ENCODE measurements at places on chromosomes 1 and 21.

GRCh38 chr1:89298461-89298860 lies 25.8 kb upstream of the GBP5 start:
- no peak overlapping the region for H3K4me3 ChIP-seq
- H3K36me3 ChIP-seq, result no peaks in the 10 kb centered on the region
- H3K4me1 ChIP-seq, result no peaks in the 10 kb centered on the region
- H3K27ac ChIP-seq, result no peak overlapping the region
- no peak for DNase-seq

GRCh38 chr1:1307261-1307922 lies 338 bp downstream of the ACAP3 start:
- H3K36me3 ChIP-seq, result no peaks in the 10 kb centered on the region
- H3K4me3 ChIP-seq, result peak overlapping the region; percentile 68
- H3K4me1 ChIP-seq, result peaks cover 32% of the 10 kb centered on the region
- no peaks in the 10 kb centered on the region for H3K27me3 ChIP-seq
- H3K27ac ChIP-seq, result peak overlapping the region; percentile 67
- DNase-seq, result peak; percentile 68

- no peak overlapping the region for H3K4me3 ChIP-seq
- DNase-seq, result no peak
- H3K27ac ChIP-seq, result no peak overlapping the region
- no peaks in the 10 kb centered on the region for H3K27me3 ChIP-seq
- H3K4me1 ChIP-seq, result no peaks in the 10 kb centered on the region
Measured at GRCh38 chr1:22208973-22209378, 66.1 kb upstream of the WNT4 start.

DNA sequence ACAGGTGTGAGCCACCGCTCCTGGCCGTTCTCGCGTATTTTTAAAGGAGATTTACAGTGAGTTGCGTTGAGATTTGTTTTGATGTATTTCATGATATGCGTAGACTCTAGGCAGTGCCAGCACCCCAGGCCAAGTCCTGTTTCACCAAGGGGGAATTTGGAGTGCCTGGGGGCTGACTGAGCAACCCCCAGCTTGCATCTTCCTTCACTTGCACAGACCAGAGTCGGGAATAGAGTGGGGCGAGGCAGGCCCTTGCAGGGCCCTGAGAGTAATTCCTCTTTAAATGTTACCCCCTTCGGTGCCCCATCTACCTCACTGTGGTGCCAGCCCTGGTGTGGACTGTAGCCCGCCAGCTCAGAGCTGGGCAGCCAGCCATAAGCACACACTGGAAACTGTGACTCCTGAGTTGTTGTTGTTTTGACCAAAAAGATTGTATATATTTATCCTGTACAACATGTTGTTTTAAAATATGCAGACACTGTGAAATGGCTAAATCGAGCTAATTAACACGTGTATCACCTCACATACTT lies 269.5 kb downstream of the NPHP4 start:
- no peak overlapping the region for H3K27ac ChIP-seq
- no peaks in the 10 kb centered on the region for H3K4me1 ChIP-seq
- no peak for DNase-seq
- H3K4me3 ChIP-seq, result no peak overlapping the region
- H3K36me3 ChIP-seq, result no peaks in the 10 kb centered on the region
- H3K27me3 ChIP-seq, result no peaks in the 10 kb centered on the region

DNA sequence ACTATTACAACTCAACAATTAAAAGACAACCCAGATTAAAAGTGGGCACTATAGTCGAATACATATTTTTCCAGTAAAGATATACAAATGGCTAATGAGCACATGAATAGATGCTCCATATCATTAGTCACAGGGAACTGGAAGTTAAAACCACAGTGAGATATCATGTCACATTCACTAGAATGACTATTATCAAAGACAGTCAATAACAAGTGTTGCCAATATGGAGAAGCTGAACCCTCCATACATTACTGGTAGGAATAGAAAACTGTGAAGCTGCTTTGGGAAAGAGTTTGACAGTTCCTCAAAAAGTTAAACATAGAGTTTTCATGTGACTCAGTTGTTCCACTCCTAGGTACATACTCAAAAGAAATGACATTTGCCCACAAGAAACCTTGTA lies 30.6 kb upstream of the MRPS6 start:
- no peaks in the 10 kb centered on the region for H3K36me3 ChIP-seq
- no peaks in the 10 kb centered on the region for H3K27me3 ChIP-seq
- no peak overlapping the region for H3K4me3 ChIP-seq
- no peak for DNase-seq
- H3K4me1 ChIP-seq, result no peaks in the 10 kb centered on the region
- no peak overlapping the region for H3K27ac ChIP-seq

- no peaks in the 10 kb centered on the region for H3K36me3 ChIP-seq
- no peak overlapping the region for H3K27ac ChIP-seq
- no peak overlapping the region for H3K4me3 ChIP-seq
- H3K27me3 ChIP-seq, result no peaks in the 10 kb centered on the region
- peaks cover 6% of the 10 kb centered on the region for H3K4me1 ChIP-seq
- DNase-seq, result no peak
Measured at GRCh38 chr1:8214501-8215173, 103.3 kb upstream of the SLC45A1 start.

- DNase-seq, result no peak
- H3K36me3 ChIP-seq, result no peaks in the 10 kb centered on the region
- peaks cover 10% of the 10 kb centered on the region for H3K4me1 ChIP-seq
Measured at GRCh38 chr1:42319128-42319851, 15.7 kb downstream of the FOXJ3 start.

- no peaks in the 10 kb centered on the region for H3K4me1 ChIP-seq
- no peaks in the 10 kb centered on the region for H3K36me3 ChIP-seq
- no peak for DNase-seq
- H3K27ac ChIP-seq, result no peak within 1 kb of the TSS
Measured at GRCh38 chr1:241957692-241958494, at the start of gene BECN2. BECN2 (plus strand) TSS chr1:241957767; CDS start chr1:241957767, 0 bp downstream.

DNA sequence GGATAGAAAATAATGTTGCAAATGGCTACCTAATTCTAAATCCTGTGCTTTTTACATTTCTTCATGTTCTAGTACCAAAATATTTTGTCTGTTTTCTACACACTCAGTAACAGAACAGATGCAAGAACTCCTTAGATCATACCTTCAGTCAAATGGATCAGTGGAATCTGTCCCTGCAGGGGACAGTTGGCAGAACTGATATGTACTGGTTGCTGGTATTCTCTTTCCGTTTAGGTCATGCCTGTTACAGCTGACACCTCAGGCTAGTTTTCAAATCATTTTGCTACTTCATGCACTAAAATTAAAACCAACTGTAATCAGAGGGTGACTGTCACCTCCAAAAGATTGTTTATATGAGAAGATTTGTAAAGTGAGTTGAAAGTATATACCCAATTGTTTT lies 109.2 kb downstream of the TNNI3K start:
- H3K4me3 ChIP-seq, result no peak overlapping the region
- no peak overlapping the region for H3K27ac ChIP-seq
- no peaks in the 10 kb centered on the region for H3K27me3 ChIP-seq
- H3K4me1 ChIP-seq, result peaks cover 1% of the 10 kb centered on the region
- no peaks in the 10 kb centered on the region for H3K36me3 ChIP-seq

DNA sequence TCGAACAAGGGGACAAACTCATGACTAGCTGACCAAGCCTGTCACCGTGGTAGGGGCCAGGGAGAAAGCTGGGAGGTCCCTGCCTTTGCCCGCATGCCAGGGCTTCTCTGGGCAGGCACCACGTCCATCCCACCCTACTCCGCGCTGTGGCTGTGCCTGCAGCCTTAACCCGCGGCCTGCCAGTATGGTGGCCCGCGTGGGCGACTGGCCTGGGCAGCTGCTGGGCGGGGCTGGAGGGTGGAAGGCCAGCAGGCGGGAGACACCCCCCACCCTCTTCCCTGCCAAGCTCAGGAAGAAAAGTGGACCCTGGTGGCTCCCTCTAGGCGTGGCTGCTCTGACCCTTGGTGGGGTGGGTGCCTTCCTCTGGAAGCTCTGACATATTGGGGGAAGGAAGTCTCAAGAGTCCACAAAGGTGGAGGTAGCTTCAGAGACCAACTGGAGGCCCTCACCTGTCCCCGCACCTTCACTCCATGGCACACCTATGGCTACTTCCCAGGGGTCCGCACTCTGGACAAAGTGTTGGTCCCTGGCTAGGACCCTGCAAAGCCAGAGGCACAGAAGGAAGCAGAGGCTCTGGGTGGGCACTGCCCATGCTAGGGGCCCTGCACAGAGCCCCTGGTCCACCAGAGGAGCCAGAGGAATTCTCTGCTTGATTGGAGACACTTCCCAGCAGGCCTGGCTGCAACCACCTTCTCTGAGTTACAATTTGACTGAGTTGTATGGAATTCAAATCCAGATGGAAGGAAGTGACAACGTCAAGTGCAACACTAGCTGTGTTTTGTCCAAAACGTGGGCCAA lies 3.3 kb upstream of the SKI start:
- no peaks in the 10 kb centered on the region for H3K36me3 ChIP-seq
- H3K27me3 ChIP-seq, result no peaks in the 10 kb centered on the region
- H3K27ac ChIP-seq, result no peak overlapping the region
- H3K4me3 ChIP-seq, result no peak overlapping the region
- DNase-seq, result no peak
- peaks cover 3% of the 10 kb centered on the region for H3K4me1 ChIP-seq

GRCh38 chr1:41240781-41241353 lies 1.2 kb downstream of the SCMH1 start:
- H3K36me3 ChIP-seq, result no peaks in the 10 kb centered on the region
- peak overlapping the region; percentile 100 for H3K27ac ChIP-seq
- DNase-seq, result no peak
- H3K4me1 ChIP-seq, result peaks cover 5% of the 10 kb centered on the region

GRCh38 chr1:30600258-30600657 lies 123.1 kb downstream of the MATN1 start:
- H3K4me1 ChIP-seq, result no peaks in the 10 kb centered on the region
- no peaks in the 10 kb centered on the region for H3K36me3 ChIP-seq
- no peak for DNase-seq
- no peaks in the 10 kb centered on the region for H3K27me3 ChIP-seq
- H3K4me3 ChIP-seq, result no peak overlapping the region

GRCh38 chr1:94527447-94528031 lies 14.0 kb downstream of the F3 start:
- H3K36me3 ChIP-seq, result no peaks in the 10 kb centered on the region
- H3K4me3 ChIP-seq, result no peak overlapping the region
- H3K27me3 ChIP-seq, result no peaks in the 10 kb centered on the region
- no peak overlapping the region for H3K27ac ChIP-seq
- peaks cover 2% of the 10 kb centered on the region for H3K4me1 ChIP-seq
- DNase-seq, result no peak

- no peak overlapping the region for H3K27ac ChIP-seq
- no peaks in the 10 kb centered on the region for H3K27me3 ChIP-seq
- no peak overlapping the region for H3K4me3 ChIP-seq
Measured at GRCh38 chr21:24693779-24694178, 913.5 kb downstream of the MRPL39 start.

DNA sequence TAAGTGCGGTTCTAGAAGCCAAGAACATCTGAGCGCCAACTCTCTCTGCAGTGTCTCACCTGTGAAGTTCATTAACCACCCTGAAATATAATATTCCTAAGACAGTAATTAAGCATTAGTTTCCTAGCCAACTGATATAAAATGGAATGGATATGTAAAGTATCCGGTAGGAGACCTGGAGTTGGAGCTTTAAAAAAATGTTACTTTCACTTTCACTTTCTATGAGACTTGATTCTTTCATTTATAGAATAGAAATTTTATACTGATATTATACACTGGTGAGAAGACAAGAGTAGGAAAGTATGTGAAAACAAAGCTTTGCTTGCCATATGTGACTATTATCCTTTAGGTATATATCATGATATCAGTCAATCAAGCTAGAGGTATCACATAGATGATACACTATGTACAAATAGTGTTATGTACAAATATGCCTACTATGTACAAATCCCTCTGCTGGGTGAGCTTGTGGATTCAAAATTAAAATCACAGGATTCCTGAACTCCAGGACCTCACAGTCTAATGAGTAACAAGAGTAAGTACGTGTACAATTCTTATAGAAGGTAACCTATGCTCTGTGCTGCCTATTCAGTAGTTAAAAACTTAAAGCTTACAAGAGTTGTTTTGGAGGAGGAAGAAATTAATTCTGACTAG lies 934.2 kb downstream of the TTLL7 start:
- H3K4me1 ChIP-seq, result no peaks in the 10 kb centered on the region
- no peaks in the 10 kb centered on the region for H3K27me3 ChIP-seq
- DNase-seq, result no peak

- H3K36me3 ChIP-seq, result no peaks in the 10 kb centered on the region
- H3K4me3 ChIP-seq, result no peak overlapping the region
Measured at GRCh38 chr1:235017719-235018118, 110.9 kb downstream of the TOMM20 start.

DNA sequence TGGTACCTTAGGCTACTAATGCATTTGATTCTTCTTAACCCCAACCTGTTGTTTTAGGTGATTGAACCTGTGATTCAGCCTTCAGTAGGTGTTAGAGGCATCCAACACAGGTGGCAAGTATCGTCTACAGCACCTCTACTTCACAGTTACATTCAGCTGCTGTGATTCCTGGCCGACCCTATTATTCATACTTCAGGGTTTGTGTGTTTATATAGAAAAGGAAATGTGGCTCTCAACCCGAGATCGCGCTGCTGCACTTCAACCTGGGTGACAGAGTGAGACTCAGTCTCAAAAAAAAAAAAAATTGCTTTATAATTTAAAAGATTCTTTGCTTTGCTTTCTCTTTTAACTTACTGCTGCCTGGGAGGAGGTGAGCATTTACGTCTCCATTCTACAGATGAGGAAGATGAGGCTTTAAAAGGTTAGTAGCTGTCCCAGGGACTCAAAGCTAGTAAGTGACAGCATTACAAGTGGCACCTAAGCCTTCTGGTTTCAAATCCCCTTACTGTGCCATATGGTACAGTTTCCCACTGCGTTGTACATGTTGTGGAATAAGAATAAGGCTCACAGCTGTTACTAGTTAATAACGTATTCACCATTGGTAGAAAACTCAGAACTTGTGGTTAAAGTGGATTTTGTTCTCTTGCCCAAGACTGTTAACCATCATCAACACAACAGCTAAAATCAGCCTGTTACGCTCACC lies 9.9 kb upstream of the GPR25 start:
- no peak for DNase-seq
- no peaks in the 10 kb centered on the region for H3K36me3 ChIP-seq
- H3K4me1 ChIP-seq, result peaks cover 3% of the 10 kb centered on the region
- no peak overlapping the region for H3K27ac ChIP-seq

- H3K4me3 ChIP-seq, result no peak overlapping the region
- H3K27me3 ChIP-seq, result no peaks in the 10 kb centered on the region
- H3K27ac ChIP-seq, result no peak overlapping the region
- no peaks in the 10 kb centered on the region for H3K36me3 ChIP-seq
Measured at GRCh38 chr21:40680311-40680710, 166.6 kb downstream of the DSCAM start.

- no peak for DNase-seq
- H3K4me1 ChIP-seq, result no peaks in the 10 kb centered on the region
- H3K27me3 ChIP-seq, result no peaks in the 10 kb centered on the region
- H3K4me3 ChIP-seq, result no peak overlapping the region
- no peak overlapping the region for H3K27ac ChIP-seq
- no peaks in the 10 kb centered on the region for H3K36me3 ChIP-seq
Measured at GRCh38 chr1:112828716-112829115, 113.6 kb upstream of the PPM1J start.

DNA sequence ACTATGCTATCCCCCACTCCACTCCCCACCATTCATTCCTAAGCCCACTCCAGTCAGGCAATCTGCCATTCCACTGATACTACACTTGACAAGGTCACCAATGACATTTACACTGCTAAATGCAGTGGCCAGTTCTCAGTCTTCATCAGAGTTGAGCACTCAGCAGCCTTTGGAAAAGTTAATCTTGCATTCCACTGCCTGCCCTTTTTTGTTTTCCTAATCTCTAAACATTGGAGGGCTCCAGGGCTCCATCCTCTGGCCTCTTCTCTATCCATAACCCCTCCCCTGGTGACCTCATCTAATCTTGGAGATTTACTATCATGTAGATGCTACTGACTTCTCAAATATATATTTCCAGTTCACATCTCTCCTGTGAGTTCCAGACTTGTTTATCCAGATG lies 70.9 kb upstream of the S1PR1 start:
- no peak for DNase-seq
- H3K27ac ChIP-seq, result no peak overlapping the region
- no peaks in the 10 kb centered on the region for H3K4me1 ChIP-seq
- H3K36me3 ChIP-seq, result no peaks in the 10 kb centered on the region

All from ovary (tissue), 10 donors.